ENCODE measurements at places on chromosomes 7 and 10.

- no peak for DNase-seq
These were observed 174.1 kb upstream of the BET1 start for GRCh38 chr7:94178230-94178629.

GRCh38 chr7:134828361-134828760 lies 48.9 kb downstream of the CALD1 start:
- DNase-seq: no peak

- DNase-seq: no peak
These were observed 93.7 kb downstream of the ADAM22 start for GRCh38 chr7:88027724-88028123.

DNA sequence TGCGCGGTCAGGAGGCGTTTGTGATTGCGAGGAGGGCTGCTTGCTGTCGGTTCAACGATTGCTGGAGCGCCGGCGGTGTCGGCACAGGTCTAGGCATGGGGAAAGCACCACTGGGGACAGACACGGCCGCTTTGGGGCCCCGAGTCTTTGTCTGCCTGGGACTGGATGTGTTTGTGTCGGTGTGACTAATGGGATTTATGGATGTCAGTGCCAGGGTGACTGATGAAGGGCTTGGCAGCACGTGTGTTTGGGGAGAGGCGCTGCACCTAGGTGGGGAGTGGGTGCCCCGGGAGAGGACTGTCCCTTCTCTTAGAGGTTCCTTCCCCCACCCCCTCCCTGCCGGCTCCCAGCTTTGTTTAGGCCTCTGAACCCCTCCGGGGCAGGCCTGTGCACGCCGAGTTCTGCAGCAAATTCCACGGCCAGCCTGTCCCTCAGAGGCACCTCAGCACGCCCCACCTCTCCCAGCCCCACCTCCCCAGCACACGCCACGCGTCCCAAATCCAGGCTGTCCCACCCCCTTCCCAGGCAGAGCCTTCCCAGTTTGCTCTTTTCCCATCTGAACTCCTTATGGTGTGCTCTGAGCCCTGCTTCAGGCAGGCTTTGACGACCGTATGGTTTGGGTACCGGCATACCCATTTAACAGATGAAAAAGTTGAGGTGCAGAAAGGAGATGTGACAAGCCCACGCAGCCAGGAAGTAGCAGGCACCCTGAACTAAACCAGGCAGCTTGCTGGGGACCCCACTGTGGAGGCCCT lies 6.4 kb upstream of the TNRC18 start:
- no peak for DNase-seq

DNA sequence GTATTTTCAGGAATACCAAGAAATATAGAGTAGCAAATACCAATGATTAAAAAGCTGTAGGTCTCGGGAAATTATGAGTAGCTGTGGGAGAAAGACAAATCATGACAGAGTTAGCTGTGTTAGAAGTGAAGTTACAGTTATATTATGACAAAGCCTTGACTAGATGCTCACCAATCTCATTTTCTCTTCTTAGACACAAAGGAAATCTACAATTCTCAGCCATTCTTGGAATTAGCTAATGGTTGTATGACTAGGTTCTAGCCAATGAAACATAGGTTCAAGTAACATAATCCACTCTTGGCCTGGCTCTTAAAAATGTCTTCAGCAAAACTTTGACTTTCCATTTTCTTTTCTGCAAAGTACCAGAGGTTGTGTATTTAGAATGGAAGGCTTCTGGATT lies 228.8 kb upstream of the MTPN start:
- no peak for DNase-seq

DNA sequence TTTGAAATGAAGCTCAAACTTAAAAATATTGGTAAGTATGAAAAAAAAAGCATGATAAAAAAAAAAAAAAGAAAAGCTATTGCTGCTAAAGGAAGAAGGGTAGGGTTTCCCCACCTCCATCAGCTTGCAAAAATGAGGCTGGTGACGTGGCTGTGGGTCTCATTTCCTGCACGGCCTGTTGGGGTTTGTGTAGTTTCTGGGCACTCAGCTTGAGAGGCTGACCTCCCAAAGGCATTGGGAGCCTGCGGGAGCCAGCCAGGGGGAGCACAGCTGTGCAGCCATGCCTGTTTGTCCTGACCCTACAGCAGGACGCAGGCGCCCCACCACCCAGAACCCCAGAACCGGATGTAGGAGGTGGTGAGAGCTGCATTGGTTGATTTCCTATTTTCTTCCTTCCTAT lies 48.8 kb upstream of the CARD11 start:
- DNase-seq: peak; percentile 69

DNA sequence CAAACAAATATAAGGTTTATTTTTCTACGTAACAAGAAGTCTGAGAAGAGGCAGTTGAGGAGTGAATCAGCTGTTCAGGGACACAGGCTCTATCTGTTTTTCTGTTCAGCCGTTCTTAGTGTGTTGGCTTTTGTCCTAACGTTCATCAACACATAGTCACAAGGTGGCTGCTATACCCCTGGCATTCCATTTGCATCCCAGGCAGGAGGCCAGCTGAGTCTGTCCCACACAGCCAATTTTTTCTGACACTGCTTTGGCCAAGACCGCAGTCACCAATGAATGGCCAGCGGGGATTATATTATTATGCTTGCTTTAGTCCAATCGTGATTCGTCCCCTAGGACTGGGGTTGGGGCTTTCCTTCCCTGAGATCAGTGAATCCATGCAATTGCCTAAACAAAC lies 143.4 kb upstream of the CHST15 start:
- DNase-seq: no peak

All from stimulated activated CD4-positive, alpha-beta T cell treated with anti-CD3 and anti-CD28 coated beads, TNF-alpha, amount 100 ng/mL, for 24 hours (primary cell).